ENCODE measurements at places on chromosomes 7 and 10.

DNA sequence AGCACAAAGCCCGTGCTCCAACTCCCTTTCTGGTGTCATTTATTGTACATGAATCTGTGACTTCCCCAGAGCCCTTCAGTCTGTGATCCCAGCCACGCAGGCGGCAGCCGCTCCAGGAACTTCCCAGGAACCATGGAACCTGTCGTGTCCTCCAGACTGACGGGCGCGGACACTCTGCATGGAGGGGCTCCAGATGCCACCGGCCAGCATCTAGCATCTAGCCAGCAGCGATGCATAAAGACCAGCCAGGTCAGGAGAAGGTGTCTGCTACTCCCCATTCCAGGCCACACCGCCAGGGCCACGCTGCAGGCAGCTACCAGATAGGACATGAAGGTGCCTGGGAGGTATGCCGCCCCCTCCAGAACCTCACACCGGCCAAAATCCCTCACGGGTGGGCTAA is 77.4 kb downstream of the PRKAG2 start:
- no peak for DNase-seq

GRCh38 chr7:132569884-132570614 is 6.2 kb downstream of the PLXNA4 start:
- no peak for DNase-seq

- no peak for DNase-seq
Observed at GRCh38 chr10:107415446-107415845, 250.9 kb upstream of the SORCS1 start.

DNA sequence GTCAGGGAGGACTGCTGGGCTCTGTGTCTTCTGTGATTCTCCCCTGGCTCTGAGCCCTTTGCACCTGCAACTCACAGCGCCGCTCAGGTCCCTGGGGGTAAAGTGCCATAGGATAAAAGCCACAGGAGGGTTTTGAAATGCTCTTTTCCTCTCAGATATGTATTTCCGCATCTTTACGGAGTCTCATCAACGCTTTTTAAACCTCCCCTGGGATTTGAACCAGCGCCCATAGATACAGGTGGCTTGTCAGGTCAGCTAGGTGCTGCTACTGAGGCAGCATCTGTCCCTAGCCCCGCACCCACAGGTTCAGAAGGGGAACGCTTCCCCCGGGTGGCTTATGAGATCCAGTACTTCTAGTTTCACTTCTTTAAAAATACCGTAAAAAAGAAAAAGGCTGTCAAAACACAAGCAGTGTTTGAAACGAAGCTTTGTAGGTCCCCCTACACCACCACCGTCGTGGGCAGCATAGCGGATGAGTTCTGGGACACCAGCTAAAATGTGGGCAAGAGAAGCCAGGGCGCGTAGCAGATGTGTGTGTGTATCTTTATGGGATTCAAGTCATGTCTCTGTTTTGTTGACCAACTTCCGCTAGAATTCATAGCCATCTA is 173.5 kb downstream of the CUX1 start:
- no peak for DNase-seq

- DNase-seq, result no peak
Observed at GRCh38 chr7:92797284-92797683, 39.1 kb downstream of the CDK6 start.

GRCh38 chr7:73424489-73424885 is 9.1 kb upstream of the FZD9 start:
- DNase-seq, result no peak

DNA sequence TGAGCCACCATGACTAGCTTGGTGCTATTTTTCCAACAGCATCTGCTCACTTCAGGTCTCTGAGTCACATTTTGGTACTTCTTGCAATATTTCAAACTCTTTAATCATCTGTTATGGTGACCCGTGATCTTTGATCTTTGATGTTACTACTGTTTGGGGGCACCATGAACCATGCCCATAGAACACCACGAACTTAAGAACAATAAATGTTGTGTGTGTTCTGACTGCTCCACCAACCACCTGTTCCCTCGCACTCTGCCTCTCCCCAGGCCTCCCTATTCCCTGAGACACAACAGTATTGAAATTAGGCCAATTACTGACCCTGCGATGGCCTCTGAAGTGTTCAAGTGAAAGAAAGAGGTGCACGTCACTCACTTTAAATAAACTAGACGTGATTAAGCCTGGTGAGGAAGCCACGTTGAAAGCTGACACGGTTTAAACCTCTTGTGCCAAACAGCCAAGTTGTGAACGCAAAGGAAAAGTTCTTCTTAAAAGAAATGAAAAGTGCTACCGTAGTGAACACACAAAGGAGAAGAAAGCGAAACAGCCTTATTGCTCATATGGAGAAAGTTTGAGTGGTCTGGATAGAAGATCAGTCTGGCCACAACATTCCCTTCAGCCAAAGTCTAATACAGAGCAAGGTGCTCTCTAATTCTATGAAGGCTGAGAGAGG is 27.2 kb upstream of the ATP6V0A4 start:
- DNase-seq, result no peak

GRCh38 chr7:24283897-24284698 is at the start of gene NPY:
NPY (plus strand) TSS chr7:24284190; CDS start chr7:24285241, 1,051 bp downstream.
- DNase-seq, result no peak

GRCh38 chr7:6628045-6628444 is 9.1 kb upstream of the ZNF316 start:
- DNase-seq, result no peak

DNA sequence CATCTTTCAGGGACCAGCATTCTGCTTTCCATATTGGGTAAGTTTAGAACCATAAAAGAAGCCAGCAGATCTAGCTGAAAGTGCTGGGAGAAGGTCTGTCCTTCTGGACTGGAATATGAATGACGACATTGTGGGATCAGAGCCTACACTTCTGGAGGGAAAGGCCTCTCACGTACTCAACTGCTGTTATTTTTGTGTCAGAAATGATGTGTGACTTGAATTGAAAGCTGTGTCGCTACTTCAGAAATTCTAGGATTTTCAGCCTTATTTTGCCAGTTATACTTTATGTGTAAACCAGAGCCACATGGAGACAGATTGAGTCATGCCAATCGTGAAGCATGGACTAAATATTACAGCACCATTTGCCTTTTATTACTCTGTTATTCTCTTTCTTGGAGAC is 231.0 kb downstream of the KIAA1217 start:
- no peak for DNase-seq

DNA sequence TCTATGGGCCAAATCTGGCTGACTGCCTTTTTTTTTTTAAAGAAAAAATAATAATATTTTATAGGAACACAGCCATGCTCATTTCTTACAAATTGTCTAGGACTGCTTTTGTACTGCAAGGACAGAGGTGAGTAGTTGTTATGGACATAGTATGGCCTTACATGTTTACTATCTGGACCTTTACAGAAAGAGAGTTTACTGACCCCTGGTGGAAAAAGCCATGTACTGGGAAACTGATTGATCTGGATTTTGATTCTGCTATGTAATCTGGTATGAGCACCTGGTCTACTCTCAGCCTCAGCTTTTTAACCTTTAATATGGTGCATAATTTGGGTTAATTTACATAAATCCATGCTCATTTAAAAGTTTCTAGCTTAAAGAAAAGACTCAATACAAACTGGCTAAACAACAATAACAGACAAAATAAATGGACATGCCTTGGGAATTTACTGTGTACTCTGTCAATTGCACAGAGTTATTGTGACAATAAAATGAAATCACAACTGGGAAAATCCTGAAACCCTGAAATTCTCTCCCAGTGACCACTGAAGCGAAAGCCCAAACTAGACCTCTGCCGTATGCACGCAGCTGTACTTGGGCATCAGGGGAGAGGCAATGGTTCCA is 260.7 kb downstream of the BMPER start:
- DNase-seq, result no peak

DNA sequence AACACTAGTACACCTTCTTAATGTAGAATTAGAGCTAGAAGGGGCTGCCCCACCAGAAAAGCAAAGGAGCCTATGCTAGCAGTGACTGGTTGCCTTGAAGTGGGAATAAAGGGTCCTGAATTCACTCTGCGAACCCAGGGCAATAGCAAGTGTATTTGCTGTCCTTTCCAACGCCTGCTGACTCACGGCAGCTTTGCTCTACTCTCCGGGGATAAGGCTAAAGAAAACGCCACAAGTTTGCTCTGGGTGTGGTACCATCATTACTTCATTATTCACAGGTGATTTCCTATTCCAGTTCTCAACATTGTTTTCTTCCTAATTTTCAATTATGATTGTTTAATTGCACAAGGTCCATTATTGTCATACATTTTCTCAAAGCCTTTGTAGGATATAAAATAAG is 220.5 kb upstream of the AOAH start:
- DNase-seq, result no peak

DNA sequence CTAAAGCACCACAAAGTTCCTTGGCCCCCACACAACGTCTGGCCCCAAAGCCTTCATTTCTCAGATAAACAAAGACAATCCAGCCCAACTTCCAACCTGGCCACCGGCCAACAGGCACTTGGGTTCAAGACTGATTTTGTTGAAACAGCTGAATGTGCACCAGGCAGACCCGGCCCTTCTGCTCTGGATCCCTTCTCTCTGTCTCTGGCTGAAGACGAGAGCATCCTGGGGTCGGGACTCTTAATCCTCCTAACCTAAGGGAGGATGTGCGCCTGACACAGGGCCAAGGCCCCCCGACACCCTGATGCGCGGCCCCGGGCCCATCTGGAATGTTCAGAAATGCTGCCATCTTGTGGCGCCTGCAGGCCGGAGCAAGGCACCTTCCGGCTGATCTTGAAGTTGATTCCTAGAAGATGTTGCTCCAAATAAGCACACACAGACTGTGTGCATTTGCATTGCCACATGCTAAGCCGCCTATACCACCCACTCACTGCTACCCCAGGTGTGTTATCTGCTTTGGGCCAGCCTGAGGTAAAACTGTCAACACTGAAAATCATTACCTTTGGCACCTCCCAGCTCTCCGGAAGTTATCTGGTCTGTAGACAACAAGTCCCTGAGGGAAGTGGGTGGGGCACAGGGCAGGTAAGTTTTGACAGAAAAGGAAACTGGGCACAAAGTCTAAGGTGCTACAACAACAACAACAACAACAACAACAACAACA is 98.4 kb upstream of the HABP2 start:
- DNase-seq, result peak; percentile 55

DNA sequence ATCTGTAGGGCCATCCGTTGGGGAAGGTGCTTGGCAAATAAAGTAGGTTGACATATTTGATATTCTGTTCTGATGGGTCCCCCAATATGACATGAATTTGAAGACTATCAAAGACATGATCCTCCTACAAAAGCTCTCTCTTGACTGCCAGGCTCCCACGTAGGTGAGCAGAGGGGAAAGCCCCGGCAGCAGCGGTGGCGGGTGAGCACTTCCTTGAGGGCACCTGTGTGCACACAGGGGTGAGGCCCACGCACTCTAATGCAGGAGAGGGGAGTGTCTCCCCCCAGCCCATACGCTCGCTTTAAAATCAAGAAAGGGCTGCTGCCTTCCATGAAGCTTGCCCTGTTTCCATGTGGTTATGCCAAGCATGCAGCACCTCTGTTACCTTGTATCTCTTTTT is 100.4 kb downstream of the TAX1BP1 start:
- no peak for DNase-seq

DNA sequence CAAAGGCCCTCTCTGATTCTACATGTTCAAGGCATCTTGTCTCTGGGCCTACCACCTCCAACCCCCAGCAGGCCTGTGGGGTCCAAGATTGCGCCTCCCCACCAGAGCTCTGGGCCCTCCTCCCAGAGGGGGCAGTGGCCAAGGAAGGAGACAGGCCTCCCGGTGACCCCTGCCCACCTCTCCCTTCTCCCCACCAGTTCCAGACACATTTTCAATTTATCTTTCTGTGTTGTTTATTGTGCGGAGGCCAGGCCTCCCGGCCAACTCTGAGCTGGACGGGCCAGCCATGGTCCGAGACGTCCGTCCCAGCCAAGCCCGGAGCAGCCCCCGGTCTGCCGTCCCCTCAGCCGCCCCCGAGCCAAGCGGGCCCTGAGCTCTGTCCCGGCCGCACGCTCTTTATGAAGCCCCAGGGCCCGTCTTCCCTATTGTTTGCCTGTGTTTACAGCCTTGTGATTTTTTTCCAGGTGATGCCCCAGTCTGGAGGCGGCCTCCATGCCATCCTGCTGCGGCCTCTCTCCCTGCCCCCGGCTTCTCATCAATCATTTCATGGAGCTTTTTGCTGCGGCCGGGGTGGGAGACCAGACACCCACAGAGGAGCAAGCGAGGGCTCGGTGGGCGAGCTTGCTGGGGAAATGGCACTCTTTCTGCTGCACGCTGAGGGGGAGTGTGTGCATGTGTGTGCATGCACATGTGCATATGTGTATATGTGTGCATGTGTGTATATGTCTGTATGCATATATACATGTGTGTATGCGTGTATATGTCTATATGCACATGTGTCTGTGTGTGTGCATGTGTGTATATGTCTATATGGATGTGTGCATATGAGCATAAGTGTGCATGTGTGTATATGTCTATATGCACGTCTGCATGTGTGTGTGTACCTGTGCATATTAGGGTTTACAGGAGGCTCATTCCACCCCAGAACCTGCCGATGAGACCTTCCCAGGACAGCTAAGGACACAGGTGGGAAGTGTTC is 52.7 kb upstream of the ELN start:
- no peak for DNase-seq

DNA sequence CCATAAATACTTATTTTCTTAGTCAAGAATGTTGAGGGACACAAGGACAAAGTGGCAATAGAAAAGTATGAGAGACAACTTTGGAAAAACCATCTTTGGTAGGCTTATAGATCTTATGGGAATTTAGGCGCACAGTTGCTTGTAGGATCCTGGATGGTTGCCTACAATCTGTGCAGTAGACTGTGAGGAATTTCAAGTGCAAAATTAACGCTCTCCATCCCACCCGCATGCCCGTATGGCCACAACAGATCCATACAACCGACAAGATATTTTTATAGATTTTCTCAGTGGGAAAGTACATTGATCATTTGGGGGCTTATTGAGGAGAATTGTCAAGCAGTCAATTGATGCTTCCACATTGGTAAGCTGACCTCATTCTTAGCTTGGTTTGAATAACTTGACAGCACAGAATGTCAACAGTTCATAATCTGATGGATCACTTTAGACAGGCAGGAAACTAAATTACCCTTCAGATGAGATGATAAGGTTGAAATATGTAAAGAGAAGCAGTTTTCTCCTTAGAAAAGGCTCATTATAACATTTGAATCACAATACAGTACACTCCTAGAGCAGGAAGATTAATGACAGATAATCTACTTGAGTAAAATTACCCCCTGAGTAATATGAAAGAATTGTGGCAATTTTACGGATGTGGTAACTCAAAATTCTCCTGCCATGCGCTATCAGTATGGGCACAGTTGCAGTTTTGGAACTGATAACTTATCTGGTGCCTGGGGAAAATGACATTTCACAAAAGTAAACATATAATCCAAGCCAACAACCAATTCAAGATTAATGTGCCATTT is 479.7 kb downstream of the KIF20B start:
- no peak for DNase-seq

- no peak for DNase-seq
Observed at GRCh38 chr10:11050301-11051287, 32.9 kb downstream of the CELF2 start.

GRCh38 chr7:109659261-109659660 is 1089.6 kb downstream of the DNAJB9 start:
- no peak for DNase-seq

GRCh38 chr7:143434660-143435059 is 8.6 kb upstream of the TAS2R60 start:
- peak; percentile 96 for DNase-seq

Data from left lobe of liver (tissue), 2 donors.